AG09319 (cell line): ENCODE measurements at places on chromosomes 6 and 20.

DNA sequence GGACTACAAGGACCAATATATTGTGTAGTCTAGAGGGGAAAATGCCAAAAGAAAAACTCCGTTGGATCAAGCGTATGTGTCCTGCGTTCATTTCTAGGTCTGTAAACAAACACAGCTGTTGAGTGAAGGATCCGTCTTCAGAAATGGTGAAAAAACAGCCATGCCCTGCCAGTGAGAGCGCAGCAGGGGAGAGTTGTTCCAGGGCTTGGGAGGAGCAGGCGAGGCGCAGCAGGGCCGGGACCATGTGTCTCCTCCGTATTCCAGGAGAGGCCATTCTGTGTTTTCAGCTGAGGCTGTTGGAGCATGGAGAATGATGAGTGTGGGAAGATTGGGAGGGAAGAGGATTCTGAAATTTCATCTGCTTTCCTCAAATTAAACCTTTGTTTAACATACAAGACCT, 38.0 kb downstream of the BMP6 start:
- DNase-seq: no peak

GRCh38 chr6:78489874-78490273, 377.5 kb upstream of the IRAK1BP1 start:
- DNase-seq: no peak

DNA sequence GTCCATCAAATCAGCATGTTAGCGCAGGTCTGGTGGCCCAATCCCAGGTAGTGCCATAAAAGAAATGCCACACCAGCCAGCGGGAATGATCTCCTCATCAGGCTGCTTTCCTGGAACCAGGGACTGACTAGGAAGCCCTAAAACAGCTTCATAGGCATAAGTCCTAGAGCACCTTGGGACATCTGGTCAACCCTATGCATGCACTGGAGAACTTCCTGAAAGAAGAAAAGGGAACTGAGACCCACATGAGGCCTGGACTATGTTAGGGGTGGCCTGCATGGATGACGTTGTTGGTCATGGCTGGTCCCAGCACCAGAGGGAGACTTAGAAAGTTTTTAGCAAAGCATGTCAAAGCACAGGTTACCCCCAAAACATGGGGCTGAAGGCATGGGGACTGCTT, 7.6 kb upstream of the KCNK16 start:
- no peak for DNase-seq

DNA sequence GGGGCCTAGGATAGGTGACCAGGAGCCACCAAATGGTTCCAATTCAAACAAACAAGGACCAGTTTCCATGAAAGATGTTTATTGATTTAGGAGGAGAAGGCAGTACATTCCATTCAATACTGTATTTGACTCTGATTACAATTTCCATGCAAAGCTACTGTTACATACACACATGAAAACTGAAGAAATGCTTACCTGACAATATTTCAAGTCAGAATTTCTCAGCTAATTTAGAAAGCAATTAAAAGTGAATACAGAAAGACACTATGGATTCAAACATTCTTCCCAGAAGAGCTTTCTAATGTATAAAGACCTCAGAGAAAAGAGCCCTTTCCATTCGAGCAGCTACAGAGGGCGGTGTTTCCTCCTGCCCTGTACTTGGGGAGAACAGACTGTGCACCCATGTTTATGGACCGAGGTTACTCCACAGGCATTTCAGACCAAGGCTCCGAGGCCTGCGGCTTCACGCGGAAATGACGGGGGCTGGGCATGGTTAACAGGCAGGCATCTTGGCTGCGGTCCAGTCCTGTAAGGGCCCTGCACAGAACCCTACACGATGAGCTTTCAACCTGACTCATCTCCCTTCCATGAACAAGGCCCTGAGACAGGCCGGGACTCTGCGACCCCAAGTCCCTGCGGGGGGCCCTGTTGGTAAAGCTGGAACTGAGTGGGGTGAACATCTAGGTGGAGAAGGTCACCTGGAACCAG, 25.7 kb upstream of the TCFL5 start:
- peak; percentile 32 for DNase-seq

DNA sequence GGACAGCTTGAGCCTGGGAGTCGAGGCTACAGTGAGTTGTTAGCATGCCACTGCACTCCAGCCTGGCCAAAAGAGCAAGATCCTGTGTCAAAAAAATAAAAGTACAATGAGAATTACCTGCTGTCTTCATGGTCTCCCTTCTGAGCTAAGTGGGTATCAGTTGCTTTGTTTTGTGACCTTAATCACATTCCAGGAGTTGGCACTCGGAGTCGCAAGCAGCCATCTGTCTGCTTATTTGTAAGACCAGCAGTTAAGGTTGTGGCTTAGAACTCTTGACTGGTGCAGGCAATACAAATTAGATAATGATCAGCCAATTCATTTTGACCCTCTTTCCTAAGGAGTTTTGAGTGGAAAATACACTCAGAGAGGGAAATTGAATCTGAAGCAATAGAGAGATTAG, 114.0 kb downstream of the MYO6 start:
- no peak for DNase-seq

DNA sequence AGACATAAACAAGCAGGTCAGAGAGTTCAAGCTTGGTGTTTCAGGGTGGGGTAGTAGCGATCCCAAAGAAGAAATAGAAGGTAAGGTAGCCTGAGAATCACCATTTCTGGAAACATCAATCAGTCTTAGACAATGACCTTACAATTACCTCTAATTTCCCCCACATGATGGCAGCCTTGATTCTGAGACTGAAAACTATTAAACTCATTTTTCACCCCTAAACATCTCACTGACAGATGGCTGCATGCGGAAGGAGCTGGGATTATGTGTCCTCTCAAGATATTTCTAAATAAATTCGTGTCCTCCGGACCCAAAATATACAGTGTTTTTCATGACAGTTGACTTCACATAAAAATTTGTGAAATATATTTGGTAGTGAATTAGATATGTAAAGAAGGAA, 61.0 kb downstream of the KIF6 start:
- DNase-seq: no peak
